ENCODE measurements at places on chromosomes 7 and 10. TPM values are rescaled to one million over a fixed set of nuclear protein-coding genes. Genes with fewer than 3 reads are reported as not detected.

The TMEM72 gene
- total RNA-seq, result not detected

The SPAM1 gene
- not detected for total RNA-seq

DNA sequence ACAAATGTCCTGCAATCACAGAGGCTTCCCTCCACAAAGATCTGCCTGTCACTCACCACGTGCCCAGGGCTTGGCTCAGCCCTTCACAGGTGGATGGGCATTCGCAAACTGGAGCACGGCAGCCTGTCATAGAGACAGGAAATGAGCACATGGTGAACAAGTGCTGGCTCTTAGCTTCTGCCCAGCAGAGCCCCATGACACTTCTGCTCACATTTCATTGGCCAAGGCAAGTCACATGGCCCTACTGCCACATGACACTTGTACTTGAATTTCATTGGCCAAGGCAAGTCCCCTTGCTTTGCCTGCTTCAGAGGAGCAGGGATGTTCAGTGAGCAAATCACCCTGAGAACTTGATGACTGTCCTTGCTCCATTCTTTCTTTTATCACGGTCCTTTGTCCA lies 110.8 kb upstream of the PPP2R2D start:
- DNase-seq, result no peak

DNA sequence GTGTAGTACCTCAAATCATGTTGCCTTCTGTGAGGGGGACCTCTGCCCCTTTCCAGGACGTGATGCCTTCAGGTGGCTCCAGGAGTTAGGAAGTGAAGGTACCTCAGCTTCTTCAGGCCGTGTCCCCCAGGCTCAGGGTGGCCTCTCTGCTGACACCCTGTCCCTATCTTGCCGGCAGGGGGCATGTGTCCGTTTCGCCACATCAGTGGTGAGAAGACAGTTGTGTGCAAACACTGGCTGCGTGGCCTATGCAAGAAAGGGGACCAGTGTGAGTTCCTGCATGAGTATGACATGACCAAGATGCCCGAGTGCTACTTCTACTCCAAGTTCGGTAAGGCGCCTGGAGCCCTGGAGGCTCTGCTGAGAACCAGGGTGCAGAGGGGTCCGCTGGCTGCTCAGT lies 9.2 kb downstream of the CPSF4 start:
- no peak for DNase-seq

GRCh38 chr10:86197166-86197790 lies 169.3 kb downstream of the GRID1 start:
- DNase-seq, result no peak

- DNase-seq, result no peak
Measured at GRCh38 chr10:124233546-124234138, 140.2 kb upstream of the CHST15 start.

DNA sequence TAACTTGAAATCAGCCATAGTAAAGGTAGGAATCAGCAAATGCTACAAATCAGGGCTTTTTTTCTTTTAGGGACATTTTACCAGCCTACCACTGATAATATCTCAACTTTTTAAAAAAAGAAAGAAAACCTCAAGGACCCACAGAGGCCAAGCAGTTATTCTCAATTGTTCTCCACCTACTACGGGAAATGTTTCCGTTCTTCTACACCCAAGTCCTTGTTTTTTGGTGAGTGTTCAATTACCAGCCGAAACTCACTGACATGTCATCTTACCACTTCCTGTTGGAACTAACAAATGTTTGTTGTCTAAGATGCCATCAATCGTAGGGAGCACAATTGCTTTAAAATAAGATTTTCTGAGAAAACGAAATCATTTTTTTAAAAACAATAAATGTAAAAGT lies 50.2 kb upstream of the CDK1 start:
- DNase-seq, result no peak

- no peak for DNase-seq
Measured at GRCh38 chr7:99079104-99079503, 64.8 kb downstream of the SMURF1 start.

Data from renal cortical epithelial cell (primary cell).